ENCODE measurements at places on chromosomes 13 and 19.

- DNase-seq: peak; percentile 20
Observed at GRCh38 chr19:48726556-48726955, 7.0 kb upstream of the MAMSTR start.

GRCh38 chr19:48419158-48419920, 25.9 kb downstream of the GRIN2D start:
- DNase-seq: peak; percentile 78

GRCh38 chr13:110214637-110215036, 92.3 kb downstream of the COL4A1 start:
- no peak for DNase-seq

- no peak for DNase-seq
Observed at GRCh38 chr19:39906283-39906682, 28.2 kb downstream of the FCGBP start.

DNA sequence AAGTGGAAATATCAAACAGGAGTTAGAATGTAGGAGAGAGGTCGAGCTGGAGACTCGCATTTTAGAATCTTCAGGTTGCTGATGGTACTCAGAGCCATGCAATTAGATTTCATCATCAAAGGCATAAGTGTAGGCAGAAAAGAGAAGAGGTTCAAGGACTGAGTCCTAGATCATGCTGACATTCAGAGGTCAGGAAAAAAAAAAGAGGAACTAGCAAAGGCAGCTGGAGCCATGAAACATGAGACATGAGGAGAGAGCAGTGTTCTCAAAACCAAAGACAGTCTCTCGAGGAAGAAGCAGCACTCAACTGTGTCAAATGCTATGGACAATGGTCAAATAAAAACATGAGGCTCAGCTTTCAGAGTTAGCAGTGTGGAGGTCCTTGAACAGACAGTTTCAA, 12.4 kb upstream of the TPP2 start:
- no peak for DNase-seq

DNA sequence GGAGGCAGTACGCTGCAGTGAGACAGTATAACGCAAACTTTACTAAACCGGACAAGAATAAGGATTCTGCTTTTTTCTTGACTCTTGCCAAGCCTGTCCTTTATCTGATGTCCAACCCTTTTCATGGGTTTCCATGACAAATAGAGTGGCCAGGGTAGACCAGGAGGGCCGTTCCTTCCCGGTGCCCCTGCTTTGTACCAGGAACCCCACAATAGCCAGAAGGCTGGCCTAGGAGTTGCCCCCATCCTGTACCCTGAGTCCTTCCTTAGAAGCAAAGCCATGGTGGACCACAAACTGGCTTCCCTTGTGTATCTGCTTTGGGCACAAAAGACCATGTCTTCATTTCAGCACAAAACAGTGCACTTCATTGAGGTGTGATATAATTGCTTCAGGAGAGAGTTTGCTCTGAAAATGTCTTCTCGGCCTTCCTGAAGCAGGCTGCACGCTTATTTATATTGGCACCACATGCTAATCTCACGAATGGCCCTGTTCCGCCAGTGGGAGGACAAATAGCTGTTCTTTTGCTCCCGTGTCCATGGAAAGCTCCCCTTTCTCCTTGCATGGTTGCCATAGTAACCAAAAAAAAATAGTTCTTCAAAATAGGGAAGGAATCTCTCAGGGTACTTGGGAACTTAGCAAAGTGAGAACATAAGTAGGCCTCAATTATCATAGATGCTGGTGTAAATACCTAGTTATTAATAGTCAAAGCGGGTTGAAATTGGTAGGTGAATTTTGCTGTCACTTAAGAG, 222.1 kb downstream of the ZIC5 start:
- DNase-seq: no peak
